Astrocyte of the spinal cord (primary cell): ENCODE measurements at places on chromosomes 16 and 17.
A peak's percentile ranks its signal among the peaks of the same experiment; 100 is the strongest.

GRCh38 chr16:55052348-55052734, 121.7 kb downstream of the IRX5 start:
- DNase-seq = no peak

DNA sequence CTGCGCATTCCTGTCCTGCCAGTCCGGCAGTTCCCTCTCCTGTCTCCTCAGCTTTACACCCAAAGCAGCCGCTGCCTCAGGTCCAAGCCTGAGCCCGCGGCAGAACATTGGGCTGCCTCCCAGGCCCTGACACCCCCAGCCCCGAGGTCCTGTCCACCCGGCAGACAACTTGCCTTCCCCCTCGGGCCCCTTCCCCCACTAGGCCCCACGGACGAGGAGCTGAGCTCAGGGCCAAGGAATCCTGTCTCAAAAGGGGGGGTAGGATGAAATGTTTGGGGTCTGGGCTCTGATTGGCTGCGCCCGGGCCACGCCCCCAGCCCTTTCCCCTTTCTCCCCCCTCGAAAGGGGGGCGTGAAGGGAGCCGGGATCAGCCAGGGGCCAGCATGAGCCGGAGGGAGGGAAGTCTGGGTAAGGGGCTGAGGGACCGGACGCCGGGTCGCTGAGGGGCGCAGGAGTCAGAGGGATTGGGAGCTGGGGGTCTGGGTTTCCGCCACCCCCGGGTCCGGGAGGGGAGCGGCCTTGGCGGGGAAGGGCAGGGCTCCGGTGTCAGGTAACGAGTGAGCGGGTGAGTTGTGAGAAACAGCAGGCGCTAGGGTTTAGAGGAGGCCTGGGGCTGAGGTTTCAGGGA, at the start of gene CTF1:
Gene CTF1, plus strand, starts transcription at position 354 of the 628 bp plus-strand sequence. Its CDS starts 30 bp downstream, at position 384.
- DNase-seq = peak; percentile 88

GRCh38 chr17:58506354-58507080, 7.9 kb downstream of the MTMR4 start:
- peak; percentile 46 for DNase-seq

DNA sequence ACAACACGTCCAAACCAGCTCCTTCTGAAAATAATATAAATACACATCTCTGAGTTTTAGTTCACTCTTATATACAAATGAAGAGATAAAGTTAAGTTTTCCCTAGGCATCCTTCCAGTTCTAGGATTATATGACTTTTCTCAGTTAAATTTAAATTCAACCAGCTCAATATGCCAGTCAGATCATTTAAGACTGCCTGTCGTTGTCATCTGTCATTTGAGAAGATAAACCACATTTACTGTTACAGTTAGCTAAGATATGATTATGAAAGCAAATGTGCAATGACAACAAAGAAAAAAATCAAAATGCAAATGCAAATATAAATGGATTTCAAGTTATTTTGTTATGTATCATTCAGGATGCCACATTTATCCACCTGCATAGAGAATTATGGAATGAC, 671.7 kb upstream of the GOT2 start:
- DNase-seq = no peak

DNA sequence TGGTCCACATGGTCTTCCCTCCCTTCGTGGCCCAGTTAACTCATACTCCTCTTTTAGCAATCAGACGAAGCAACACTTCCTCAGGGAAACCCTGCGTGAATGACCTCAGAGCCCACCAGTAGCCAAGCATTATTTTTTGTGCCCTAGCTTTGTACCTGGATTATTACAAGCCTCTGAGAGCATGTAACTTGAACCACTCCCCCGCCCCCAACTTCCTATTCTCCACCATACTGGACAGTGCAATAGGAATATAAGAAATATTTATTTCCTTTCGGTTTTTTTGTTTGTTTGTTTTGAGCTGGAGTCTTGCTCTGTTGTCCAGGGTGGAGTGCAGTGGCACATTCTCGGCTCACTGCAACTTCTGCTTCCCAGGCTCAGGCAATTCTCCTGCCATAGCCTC, 2.9 kb downstream of the CPPED1 start:
- DNase-seq = no peak

- no peak for DNase-seq
Observed at GRCh38 chr16:49980166-49980565, 44.9 kb upstream of the CNEP1R1 start.
